ENCODE measurements at places on chromosomes 3 and 15.
A peak's percentile ranks its signal among the peaks of the same experiment; 100 is the strongest.

DNA sequence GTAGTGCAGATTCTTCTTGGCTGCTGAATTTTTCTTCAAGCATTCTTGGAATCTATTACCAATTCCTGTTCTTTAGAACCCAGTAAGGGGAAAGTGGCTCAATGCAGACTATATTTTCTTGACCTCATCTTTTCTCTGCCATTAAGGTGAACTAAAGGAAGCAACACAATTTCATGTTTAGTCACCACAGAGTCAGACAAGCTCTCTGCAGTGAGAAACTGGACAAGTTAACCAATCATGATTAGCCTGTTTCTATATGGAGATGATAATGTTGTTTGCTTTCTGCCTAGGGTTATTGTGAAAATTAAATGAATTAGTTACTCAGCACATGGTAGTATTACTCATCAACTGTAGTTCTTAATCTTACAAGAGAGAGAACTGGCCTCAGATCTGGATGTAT, 1075.1 kb downstream of the AGBL1 start:
- no peak for DNase-seq

GRCh38 chr3:39216176-39216790, 23.9 kb upstream of the XIRP1 start:
- DNase-seq = no peak

GRCh38 chr3:188244395-188244861, 90.5 kb downstream of the LPP start:
- no peak for DNase-seq

- DNase-seq = no peak
Measured at GRCh38 chr3:162643245-162643644, 1146.6 kb downstream of the OTOL1 start.

GRCh38 chr3:184565421-184566211, 4.0 kb downstream of the EPHB3 start:
- no peak for DNase-seq

GRCh38 chr3:181317508-181317907, 328.0 kb upstream of the DNAJC19 start:
- DNase-seq = no peak

DNA sequence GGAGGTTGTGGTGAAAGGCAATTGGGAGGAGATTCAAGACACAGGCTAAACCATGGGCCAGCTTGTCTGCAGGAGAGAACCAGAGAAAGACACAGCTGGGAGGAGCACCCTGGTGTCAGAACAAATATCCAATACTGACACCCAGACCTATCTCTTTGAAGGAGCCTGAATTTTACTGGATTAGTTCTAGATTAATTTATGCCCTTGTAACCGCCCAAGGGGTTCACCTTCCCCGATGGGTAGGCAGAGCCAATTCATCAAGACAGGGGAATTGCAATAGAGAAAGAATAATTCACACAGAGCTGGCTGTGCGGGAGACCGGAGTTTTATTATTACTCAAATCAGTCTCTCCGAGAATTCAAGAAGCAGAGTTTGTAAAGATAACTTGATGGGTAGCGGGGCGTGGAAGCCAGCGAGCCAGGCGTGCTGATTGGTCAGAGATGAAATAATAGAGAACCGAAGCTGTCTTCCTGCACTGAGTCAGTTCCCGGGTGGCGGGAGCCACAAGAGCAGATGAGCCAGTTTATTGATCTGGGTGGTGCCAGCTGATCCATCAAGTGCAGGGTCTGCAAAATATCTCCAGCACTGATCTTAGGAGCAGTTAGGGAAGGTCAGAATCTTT, 31.4 kb upstream of the GK5 start:
- DNase-seq = no peak

DNA sequence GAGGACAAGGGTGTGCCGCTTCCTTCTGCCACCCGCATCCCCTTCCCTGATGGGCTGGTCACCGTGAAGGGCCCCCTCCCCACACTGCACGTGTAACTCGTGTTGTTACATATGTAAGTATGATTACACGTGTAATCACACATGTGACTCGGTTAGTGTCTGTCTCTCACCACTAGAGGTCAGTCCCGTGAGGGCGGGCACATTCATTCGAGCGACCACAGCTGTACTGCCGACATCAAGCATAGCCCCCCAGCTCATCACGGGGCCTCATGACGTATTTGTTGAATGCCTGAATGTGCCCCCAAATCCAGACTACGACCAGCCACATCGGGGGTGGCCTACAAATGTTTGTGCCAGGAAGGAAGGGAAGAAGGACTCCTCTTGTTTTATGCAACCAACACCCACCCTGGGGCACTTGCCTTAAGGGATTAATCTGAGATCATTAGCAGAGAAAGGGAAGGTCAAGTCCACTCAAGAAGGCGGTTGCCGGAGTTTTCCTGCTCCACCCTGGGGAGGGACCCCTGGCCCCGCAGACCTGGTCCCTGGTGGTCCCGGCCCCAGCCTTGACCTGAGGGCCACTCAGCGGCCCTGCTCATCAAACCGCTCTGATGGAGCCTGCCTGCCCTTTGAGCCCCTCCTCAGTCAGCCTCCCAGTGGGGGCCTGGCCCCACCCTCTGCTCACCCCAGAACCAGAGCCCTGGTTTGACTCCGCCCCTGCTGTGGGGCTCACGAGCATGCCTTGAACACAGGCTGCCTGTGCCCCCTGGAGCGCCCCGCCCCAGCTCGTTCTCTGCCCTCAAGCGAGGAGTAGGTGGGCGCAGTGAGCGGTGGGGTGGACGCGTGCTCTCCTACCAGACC, 52.8 kb downstream of the RGMA start:
- DNase-seq = no peak

- DNase-seq = no peak
Measured at GRCh38 chr3:174035328-174035886, 637.9 kb downstream of the NLGN1 start.

GRCh38 chr15:71256934-71257664, 141.8 kb downstream of the THSD4 start:
- DNase-seq = no peak

GRCh38 chr15:65410036-65410435, 12.7 kb downstream of the IGDCC4 start:
- DNase-seq = no peak

DNA sequence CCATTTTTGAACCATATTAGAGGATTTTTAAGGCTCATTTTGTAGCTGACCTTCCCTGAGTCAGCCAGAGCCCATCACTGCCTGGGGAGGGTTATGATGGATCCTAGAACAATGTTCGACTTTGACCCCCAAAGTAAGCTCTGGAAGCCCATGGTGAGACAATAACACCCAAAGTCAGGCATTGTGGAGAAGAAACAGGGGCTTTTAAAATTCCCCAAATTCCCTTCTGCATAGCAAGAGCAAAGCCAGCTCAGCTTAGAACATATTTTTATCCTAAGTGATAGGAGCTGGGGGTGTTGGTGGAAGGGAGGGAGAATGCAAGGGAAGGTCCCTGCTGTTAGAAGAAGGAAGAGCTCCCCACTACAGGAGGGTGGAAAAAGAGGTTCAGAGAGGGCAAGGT, 4.0 kb downstream of the ITGA11 start:
- DNase-seq = no peak

DNA sequence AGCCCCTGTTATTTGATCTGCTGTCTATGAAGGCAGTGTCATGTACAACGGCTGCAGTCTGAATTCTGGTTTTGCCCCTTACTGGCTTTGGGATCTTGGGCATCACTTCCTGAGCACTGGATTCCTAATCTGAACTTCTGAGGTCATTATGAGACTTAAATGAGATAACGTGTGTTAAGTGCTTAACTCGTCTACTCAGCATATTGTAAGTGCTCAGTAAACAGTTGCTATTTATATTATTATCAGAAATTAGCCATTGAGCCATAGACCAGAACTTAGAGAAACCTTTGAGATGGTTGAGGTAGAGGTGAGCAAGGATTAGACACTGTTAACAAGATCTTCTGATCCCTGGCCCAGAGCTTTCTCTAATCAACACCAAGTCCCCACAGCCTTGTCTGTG, 284.1 kb upstream of the ONECUT1 start:
- no peak for DNase-seq

DNA sequence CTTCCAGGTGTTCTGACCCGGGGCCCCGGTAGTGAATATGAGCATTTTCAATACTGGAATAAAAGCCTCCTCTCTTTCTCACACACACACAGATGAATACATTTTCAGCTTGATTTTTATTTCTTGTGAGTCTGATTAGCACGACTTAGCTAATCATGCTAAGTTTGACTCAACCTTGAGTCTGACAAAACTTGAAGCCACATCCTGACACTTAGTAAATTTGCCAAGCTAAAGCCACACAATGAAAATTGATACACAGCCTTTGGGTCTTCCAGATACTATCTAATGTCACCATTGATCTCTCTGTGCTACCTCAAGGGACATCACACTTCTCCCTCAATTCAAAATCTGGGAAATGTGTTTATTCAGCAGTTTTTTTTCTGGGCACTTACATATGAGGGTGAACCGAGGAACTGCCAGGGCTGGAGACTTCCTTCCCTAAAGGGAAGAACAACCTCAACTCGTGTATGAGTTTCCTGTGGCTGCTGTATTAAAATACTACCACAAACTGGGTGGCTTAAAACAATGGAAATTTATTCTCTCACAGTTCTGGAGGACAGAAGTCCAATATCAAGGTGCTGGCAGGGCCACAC, 18.6 kb downstream of the TMEM266 start:
- no peak for DNase-seq

- no peak for DNase-seq
Measured at GRCh38 chr15:28027714-28028076, 71.4 kb downstream of the OCA2 start.

DNA sequence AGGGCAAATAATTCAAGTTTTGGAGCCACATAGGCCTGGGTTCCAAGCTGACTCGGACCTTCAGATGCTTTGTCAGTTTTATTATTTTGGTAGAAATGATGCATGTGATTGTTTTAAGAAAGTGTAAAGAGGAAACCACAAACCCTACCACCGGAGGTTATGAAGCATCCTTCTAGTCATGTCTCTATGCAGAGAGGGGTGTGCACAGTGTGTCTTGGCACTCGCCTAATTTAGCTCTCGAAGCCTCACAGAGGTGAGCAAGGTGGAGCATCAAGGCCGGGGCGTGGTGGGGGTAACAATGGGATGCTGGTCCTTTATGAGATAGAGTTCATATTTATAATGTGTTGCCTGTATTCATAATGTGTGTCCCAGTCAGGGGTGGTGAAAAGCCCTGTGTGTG, 63.7 kb upstream of the SMAD6 start:
- no peak for DNase-seq

DNA sequence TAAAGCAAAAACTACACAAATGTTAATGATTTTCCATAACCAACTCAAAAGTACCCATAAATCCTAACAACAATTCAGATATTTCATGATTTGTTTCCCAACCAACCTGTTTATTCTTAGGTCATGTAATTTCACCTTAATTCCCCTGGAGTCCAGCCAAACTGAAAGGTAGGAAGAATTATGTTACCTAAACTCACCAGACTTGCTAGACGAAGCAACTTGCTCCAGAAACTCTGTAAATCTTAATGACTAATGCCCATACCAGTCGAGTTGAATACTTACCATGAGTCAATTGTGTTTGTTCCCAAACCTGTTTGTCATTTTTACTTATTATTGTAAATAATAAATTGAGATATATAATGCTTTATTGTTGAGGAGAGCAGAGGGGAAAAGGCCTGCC, 1030.0 kb downstream of the TBL1XR1 start:
- DNase-seq = no peak

DNA sequence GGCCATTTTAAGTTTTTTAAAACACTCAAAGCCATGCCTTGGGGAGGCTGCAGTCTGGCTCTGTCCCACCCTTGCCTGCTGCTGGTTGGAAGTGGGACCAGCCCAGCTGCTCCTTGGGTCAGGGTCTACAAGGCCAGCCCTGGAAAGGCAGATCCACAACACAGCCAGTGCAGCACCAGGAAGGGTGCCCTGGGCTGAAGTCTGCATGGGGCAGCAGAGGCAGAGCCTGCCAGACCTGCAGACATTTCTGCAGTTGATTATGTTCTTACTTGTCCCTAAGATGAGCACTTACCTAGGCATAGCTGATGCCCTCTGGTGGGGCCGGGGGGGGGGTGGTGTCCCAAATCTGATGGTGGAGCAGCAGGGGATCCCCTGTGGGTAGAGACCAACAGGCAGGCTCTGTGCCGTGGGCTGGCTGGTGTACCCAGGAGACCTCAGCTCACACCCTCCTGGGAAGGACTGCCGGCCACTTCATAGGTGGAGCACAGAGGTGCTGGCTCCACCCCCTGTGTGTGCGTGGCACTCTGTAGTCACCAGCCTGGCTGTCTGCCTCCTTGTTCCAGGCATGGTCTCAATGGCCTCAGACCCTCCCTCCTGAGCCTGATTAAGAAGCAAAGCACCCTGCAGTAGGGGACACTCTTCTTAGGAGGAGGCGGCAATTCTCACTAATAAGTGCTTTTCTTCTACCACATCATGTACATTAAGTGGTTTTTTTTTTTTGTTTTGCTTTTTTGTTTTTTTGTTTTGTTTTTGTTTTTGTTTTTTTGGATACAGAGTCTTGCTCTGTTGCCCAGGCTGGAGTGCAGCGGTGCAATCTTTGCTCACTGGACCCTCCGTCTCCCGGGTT, 97.4 kb upstream of the KLF13 start:
- DNase-seq = peak; percentile 56

- DNase-seq = no peak
Measured at GRCh38 chr15:50881121-50882048, 27.1 kb upstream of the AP4E1 start.

GRCh38 chr3:152593242-152593641, 241.7 kb upstream of the P2RY1 start:
- DNase-seq = no peak

GRCh38 chr3:50616003-50616769, 765 bp upstream of the MAPKAPK3 start:
- peak; percentile 81 for DNase-seq

DNA sequence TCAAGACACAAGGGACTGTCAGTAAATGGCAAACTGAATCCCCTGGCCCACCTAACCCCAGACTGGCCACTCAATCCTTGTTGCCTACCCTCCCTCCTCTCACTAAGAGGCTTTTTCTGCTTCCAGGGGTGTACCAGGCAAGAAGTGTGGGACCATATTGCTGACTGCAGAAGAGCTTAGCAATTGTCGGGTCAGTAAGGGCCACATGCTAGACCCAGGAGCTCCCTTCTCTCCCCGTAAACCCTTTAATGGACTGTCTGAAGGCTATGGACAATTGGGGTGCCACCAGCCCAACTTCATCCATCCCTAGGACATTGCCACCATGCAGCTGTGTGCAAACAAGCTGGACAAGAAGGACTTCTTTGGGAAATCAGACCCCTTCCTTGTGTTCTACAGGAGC, 8.8 kb downstream of the CPNE9 start:
- no peak for DNase-seq

Measured in liver (tissue), 10 donors.